ENCODE measurements at places on chromosomes 2 and 18. TPM values are rescaled to one million over a fixed set of nuclear protein-coding genes. Genes with fewer than 3 reads are reported as not detected.

DNA sequence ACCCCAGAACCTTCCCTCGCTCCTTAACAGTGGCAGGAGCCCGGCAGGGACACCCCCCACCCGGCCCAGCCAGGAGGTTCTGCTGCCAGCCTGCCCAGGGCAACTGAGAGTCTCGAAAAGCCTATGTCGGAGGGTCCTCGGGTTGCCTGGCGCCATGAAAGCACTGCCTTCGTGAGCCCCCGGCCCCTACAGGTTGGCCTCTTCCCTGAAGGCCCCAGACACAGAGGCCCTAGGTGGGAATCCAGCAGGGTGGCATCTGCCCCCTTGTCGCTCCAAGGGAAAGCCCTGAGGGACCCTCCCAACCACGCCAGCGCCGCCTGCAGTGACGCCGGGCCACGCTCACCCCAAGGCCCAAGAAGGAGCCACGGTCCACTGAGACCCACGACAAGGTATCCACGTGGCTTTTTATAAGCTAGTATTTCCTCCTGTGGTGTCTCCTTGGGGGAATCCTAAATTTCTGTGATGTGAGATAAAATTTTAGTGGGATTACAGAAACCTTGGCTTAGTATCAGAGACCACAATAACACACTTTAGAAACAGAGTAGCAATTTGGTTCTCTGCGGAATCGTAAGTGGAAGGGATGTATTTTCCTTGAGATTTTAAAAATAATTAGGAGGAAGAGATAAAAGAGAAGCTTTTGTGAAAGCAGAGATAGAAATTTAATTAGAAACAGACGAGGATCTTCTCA lies 138.9 kb downstream of the HDAC4 start:
- no peak for DNase-seq

DNA sequence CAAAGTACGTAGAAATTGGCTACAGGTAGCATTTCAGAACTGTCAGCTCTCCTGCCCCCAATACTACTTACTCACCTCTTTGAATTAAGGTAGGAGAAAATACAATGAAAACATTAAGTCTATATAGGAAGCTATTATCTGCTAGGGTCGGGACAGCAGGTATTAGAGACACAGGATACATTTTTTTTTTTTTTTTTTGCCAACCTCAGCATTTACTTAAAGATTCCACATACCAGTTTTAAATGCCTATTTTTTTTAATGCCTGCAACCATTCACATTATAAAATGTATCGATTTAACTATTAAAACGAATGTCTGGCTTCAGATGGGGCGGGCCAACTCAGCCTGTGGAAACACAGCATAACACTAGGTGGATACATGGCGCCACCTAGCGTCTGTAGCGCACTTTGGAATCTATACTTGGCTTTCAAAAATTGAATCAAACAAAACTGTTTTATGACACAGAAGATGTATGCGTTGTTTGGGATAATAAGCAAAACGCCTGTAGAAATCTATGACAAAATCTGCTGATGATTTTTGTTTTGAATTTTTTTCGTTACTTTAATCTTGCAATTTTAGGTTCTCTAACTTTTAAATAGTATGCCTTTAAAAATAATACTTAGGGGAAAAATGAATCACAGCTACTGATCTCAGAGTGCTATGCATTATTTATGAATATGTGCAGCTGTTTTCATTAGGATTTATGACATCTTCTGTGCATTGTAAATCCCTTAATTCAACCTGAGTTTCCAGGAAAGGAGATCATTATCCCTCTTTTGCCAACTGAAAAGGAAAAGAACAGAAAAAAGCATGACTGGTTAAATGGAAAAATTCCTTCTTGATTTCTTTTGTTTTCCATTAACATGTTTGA lies 261.0 kb downstream of the NYAP2 start:
- peak; percentile 80 for DNase-seq

GRCh38 chr2:171294608-171295007 lies 133.9 kb upstream of the TLK1 start:
- DNase-seq, result no peak

GRCh38 chr2:88737385-88737784 lies 45.9 kb downstream of the RPIA start:
- no peak for DNase-seq

- DNase-seq, result peak; percentile 18
These were observed 400.7 kb downstream of the HRH4 start for GRCh38 chr18:24860978-24861680.

DNA sequence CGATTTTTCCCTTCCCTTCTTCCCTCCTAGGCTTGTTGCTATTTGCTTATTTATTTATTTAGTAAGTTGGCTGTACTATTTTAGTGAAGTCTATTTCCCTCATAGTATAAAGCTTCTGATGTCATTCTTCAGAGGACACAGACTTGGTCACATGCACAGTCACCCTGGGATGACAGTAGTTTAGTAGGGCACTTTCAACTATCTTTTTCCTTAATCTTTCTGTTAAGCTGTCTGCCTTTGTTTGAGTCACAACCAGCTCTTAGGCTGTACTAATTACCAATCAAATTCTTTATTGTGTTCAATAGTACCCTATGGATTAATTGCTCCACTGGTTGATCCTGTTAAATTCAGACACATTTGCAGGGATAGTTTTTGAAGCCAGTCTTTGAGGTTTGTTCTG lies 26.9 kb upstream of the RAB31 start:
- no peak for DNase-seq

DNA sequence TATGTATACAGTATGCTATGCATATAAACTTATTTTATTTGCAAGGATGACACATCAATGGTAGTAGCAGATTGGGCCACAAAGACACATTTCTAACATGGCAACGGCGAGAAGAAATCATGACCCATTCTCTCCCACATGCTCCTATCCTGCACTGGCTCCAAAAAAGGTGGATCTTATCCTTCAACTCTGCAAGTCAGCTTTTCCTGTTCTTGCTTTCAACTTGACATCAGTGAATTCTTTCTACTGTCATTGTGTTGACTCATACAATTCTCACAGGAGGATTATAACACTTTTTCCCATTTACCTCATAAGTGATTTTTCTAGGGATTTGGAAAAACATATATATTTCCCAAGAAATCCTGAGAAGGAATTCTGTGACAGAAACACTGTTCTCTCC lies 53.1 kb downstream of the ACVR1 start:
- no peak for DNase-seq

GRCh38 chr2:130915149-130915548 lies 78.4 kb downstream of the ARHGEF4 start:
- DNase-seq, result no peak

GRCh38 chr2:120466704-120467054 lies 120.7 kb downstream of the INHBB start:
- no peak for DNase-seq

GRCh38 chr2:109031476-109032228 lies 42.6 kb upstream of the EDAR start:
- DNase-seq, result peak; percentile 35

GRCh38 chr2:238263204-238264071 lies 23.6 kb upstream of the HES6 start:
- DNase-seq, result peak; percentile 84

DNA sequence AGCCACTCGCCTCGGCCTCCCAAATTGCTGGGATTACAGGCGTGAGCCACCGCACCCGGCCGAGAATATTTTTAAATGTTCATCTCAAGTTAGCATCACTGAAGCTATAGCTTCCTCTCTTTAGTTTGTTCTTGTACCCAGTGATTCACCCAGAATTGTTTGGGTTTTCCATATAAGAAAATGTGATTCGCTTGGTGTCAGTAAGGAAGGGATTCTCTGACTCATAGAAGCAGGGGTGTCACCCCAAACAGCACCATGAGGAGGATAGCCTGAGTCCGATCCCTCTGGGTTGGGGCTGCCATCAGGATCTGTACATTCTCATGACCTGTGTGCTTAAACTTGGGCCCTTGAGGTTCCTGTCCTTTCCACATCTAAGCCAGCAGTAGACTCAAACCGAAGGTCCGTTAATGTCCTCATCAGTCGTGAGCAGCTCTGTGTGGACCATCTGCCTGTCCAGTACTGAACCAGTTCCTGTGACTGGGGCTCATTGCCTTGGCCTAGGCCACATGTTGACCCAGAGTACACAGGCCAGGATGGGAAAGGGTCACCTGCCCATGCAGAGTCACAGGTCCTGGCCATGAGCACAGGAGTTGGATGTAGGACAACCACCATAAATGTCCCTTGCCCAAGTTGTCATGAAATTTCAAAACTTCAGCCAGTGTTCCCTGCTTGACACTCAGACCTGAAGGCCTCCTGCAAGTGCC lies 311.9 kb downstream of the GBX2 start:
- no peak for DNase-seq

DNA sequence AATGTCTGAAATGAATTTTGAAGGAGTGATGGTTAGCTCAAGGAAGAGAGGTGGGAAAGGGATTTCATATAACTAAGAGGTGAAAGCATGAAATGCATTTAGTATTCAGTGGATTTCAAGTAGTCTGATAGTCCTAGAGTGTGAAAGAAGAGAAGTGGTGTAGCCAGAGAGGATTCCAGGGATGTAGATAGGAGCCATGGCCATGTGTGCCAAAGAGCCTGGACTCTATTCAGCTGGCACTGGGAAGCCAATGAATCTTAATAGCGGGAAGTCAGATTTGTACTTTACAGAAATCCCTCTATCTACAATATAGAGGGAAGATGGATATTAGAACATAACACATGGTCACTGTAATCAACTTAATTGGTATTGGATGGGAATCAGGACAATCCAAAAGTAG lies 8.3 kb upstream of the BOLL start:
- DNase-seq, result no peak

DNA sequence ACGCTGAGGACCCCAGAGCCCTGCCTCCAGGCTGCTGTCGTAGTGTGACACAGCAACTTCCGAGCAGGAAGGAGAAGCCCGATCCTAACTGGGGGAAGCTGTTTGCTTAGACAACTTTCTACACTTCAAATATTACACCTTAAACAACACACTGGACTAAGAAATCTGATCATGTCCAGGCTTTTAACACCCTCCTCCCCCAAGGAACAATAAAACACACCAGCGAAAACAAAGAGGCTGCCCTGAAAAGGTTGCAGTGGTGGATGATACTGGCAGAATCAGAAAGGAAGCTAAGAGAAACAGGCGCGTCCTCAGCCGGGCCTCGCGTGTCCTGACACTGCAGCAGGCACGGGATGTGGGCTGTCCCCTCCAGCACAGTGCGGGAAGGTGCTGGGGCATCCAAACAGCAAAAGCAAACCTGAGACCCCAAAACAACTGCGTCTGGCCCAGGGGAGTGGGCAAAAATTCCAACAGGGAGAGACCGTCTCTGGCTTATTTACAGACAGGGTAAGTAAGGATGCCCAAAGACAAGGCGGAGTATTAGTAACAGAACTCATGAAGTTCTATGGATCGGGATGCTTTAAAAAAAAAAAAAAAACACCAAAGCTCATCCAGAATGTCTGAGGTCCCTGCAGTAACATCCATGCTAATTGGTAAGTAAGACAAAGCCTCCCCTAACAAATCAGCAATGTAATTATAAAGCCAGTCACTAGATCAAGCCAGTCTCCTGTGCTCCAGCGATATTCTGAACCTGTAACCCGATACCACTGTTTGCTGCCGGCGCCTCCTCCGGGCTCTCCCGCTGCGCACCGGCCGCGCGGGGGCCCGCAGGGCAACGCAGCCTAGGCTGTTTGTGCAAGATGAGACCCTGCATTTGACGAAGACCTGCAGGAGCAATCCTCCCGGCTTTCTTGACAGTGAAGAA lies 9.0 kb downstream of the SERTAD2 start:
- DNase-seq, result peak; percentile 59

DNA sequence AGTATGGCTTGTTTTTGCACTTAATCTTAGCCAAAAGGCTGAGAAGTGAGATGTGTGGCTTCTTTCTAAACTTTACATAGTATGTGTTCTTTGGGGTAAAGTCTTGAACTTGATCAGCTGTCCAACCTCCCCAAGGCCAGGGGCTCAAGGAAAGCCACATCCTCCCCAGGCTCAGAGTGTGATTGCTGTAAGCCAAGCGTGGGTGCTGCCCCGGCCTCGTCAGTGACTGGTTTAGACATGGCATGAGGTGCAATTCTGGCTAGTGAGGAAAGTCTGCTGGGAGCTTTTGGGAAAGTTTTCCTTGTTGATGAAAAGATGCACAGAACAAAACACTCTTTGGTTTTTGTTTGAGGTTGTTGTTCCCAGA lies 40.2 kb downstream of the TMEM177 start:
- no peak for DNase-seq

DNA sequence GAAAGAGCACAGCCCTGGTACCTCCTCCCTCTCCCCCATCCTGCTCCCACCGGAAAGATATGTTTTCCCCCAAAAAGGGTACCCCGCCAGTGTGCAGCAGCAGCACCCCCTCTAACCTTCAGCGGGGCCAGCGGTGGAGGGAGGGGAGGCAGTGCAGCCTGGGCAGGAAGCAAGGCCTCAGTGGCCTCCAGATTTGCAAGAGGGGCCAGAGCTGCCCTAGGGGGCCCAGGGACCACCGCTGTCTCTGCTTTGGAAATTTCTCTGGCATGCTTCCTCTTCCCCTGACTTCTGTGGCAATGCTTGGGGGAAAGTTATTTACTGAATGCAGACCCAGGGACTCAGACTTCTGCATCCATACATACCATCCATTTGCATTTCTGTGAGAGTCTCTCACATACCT lies 111.5 kb downstream of the KLHL29 start:
- no peak for DNase-seq

DNA sequence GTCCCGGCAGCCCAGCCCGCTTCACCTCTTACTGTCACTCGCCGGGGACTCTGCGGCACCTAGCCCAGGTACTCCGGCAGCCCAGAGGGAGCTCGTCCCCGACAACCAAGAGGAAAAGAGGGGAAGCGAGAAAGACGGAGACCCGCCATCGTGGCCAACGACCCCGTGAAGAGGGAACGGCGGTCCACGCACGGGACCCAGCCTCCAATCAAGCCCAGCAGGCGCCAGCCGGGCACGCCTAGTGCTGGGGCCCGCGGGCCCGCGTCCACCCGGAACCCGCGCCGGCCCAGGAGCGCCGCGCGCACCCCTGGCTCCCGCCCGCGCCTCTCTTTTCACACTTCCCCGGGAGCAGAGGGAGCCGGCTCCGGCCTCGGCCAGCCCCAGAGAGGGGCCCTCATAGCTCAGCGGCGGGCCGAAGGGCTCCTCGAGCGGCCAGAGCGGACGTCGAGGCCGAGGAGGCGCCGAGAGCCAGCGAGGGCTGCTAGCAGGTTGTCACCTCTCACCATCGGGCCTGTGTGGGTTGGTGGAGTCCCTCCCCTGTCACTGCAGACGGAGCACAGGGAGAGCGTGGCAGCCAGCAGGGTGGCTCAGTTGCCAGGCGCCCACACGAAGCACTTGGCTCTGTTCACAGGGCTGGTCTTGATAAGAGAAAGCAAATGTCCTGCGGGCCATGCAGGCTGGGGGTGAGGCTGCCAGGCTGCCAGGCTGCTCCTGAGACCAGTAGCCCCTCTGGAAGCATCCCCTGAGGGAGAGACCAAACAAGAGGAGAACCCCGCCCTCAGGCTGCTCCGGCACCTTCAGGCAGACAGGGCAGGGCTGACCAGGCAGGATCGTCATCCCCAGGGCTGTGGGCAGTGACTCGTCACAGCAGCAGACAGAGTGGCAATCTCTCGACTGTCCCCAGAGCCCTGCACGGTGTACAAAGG lies 36.9 kb upstream of the KLF11 start:
- DNase-seq, result no peak

GRCh38 chr2:239441261-239442078 lies 40.6 kb upstream of the HDAC4 start:
- DNase-seq, result no peak

GRCh38 chr2:56952871-56953270 lies 769.1 kb downstream of the CCDC85A start:
- no peak for DNase-seq

Gene LYG2
- not detected for total RNA-seq

Gene TDRD15
- total RNA-seq, result not detected

Gene EMX1
- total RNA-seq, result not detected

Gene ASXL3
- total RNA-seq, result 18.2 TPM

Gene SOWAHC
- 10.4 TPM for total RNA-seq

Gene POLE4
- total RNA-seq, result 49.3 TPM

Gene CDH7
- total RNA-seq, result 7.3 TPM

Gene FBLN7
- total RNA-seq, result 21.4 TPM

Gene DNAJC5G
- total RNA-seq, result not detected

Gene SP140
- total RNA-seq, result not detected

Gene RTP5
- not detected for total RNA-seq

All from neural crest cell (in vitro differentiated cells).